ENCODE measurements at places on chromosomes 7 and 10.

DNA sequence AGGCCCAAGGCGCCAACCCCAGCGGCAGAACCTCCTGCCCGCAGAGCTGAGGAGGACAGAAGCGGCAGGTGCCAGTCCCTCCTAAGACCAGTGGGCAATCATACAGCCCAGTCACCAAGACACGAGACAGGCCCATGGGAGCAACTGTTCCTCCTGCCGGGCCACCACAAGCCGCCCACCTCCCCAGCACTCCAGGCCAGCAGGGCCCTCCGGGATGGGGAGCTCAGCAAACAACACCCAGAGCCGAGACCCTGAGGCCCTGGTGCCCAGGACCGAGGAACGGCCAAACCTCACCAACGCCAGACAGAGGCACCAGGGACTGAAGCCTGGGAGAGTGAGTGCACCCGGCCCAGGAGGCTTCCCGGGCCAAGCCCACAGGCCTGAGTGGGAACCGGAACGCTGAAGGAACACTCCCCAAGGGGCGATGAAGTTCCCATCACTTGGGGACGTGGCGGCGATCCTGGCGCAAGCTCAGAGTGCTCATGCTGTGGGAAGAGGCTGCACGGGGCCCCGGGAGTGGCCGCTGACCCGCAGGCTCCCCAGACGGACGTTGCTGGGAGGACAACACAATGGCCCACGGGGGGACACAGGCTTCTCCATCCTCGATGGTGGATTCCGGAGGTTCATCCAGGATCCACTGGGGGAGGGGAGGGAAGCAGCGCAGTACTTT lies 35.1 kb downstream of the GPER1 start:
- DNase-seq: no peak

- DNase-seq: no peak
Measured at GRCh38 chr7:69670701-69671100, 72.4 kb downstream of the AUTS2 start.

DNA sequence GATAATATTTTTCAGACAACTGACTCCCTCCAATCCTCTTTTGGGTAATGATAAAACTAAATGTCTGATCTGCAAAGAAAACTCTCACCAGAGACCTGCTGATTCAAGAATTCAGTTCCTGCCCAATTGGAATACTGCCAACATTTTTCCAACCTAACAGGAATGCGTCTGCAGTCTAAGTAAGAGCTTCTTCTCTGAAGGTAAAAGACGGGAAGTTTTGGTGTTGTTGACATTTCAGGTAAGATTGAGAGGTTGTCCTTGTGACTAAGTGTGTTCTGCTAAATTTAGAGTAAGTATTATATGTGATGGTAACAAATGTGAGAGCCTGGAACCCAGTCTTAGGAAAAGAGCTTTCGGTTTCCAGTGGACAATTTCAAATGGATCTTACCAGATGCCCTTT lies 17.6 kb downstream of the IFIT5 start:
- no peak for DNase-seq

DNA sequence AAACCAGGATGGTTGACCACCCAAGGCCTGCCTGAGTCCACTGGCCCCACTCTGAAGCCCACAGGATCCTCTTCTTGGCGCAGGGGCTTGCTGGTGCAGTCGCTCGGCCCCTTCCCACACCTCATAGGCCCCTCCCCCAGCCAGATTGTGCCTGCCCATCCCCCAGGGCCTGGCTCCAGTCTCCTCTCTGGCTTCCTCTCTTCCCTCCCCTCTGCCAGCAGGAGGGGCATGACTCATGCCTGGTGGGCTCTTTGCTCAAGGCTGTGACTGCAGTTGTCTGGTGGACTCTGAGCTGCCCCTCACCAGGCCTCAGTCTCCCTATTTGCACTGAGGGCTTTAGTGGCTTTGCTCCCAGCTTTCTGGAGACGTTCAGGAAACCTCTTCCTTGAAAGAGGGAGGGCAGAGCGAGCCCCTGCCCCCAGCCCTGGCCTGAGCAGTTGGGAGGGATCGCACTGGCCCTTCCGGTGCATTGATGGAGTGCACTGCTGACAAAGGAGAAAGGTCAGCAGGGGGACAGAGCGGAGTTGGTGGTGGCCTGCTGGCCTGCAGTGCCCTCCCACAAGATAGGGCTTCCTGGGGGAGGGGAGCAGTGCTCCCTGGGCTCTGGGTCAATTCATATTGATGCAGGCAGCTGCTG lies 60.7 kb downstream of the ZMIZ1 start:
- peak; percentile 55 for DNase-seq

- peak; percentile 40 for DNase-seq
Measured at GRCh38 chr10:124999433-125000365, 57.8 kb downstream of the ZRANB1 start.

- DNase-seq: no peak
Measured at GRCh38 chr10:69861251-69862240, 59.8 kb downstream of the COL13A1 start.

- no peak for DNase-seq
Measured at GRCh38 chr10:52563360-52563759, 209.2 kb downstream of the MBL2 start.

- no peak for DNase-seq
Measured at GRCh38 chr10:31099664-31100063, 68.0 kb upstream of the ZNF438 start.

- peak; percentile 59 for DNase-seq
Measured at GRCh38 chr10:73644015-73644743, 2.9 kb upstream of the MYOZ1 start.

DNA sequence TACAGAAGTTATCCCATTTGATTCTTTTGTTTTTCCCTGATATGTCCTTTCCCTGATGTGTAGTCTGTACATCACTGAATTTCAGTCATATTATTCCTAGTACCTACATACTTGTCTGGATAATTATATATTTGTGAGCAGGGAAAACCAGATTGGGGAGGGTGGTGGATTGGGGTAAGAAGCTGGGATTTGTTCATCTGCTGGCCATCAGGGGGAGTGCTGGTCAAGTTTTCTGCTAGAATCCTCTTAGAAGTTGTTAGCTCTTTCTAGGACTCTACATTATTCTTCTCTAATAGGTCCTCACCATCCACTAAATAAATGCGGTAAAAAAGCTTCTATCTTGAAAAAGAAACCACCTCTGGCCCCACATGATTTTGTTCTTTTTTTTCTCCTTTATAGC lies 232.7 kb upstream of the TAC1 start:
- DNase-seq: no peak

DNA sequence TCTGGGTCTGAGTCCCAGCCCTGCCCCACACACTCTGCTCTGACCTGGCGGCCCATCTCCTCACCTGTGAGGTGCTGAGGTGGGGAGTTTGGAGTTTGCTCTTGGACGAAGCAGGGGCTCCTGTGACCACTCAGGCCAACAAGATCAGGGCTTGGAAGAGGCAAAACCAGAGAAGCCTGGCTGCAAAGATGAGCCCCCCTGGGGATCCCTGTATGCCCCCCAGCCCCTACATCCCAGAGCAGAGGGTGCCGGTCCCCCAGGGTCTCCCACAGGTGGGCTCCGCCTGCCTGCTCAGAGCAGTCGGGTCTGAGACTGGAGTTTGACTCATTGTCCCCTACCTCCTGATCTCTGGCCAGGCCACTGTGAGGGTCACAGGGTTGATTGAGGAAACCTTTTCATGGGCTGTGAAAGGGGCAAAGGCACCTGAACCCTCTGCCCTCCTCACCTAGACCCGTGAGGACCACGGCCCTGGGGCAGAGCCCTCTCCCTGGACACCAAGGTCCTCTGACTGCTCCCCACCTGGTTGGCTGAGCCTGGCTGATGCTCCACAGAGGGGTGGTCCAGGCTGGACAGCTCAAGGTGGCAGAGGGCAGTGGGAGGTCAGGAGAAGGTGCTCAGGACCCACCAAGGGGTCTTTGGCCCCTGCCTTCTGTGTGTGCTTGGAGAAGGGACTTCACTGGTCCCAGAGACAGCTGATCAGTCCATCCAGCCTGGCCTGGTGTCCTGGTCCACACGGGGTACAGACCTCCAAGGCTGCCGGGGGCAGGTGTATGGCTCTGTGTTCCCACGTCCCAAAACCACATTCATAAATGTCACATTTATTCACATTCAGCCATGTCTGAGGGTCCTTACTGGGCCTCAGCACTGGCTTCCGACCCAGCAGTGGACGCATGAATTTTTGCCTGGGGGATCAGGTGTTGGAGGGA lies 9.1 kb upstream of the SCART1 start:
- no peak for DNase-seq

- no peak for DNase-seq
Measured at GRCh38 chr7:20700453-20701227, 85.2 kb downstream of the ABCB5 start.

GRCh38 chr7:103810112-103810744 lies 179.2 kb downstream of the RELN start:
- DNase-seq: no peak

GRCh38 chr10:31606841-31607240 lies 287.8 kb downstream of the ZEB1 start:
- no peak for DNase-seq

GRCh38 chr7:158881731-158882130 lies 25.4 kb downstream of the DYNC2I1 start:
- DNase-seq: no peak

DNA sequence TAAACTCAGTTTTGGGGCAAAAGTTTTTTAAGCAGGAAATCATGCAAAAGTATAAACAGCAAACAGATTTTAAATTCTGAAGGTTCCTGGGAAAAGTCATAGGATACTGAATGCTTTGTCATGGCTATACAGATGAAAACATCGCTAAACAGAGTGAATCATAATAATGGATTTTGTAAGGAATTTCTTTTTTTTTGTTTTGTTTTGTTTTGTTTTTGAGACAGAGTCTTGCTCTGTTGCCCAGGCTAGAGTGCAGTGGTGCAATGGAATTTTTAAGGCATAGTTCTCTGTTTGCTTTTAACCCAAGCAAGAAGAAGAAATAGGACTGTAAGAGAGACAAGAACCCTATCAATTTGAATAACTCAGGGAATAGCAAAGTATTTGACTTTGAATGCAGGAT lies 285.3 kb downstream of the NRG3 start:
- no peak for DNase-seq

DNA sequence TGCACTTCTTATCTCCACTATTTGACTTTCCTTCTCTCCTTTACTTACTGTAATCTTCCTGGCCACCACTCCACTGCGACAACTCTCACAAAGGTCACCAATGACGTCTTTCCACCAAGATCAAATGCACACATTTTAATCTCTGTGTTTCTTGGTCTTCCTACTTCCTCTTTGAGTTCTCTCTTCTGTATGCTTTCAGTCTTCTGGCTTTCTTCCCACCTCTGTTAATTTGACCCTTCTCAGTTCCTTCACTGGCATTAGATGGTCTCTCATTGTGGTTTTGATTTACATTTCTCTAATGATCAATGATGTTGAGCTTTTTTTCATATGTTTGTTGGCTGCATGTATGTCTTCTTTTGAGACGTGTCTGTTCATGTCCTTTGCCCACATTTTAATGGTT lies 31.9 kb downstream of the FAM107B start:
- no peak for DNase-seq

- no peak for DNase-seq
Measured at GRCh38 chr10:96205580-96205979, 65.8 kb downstream of the BLNK start.

DNA sequence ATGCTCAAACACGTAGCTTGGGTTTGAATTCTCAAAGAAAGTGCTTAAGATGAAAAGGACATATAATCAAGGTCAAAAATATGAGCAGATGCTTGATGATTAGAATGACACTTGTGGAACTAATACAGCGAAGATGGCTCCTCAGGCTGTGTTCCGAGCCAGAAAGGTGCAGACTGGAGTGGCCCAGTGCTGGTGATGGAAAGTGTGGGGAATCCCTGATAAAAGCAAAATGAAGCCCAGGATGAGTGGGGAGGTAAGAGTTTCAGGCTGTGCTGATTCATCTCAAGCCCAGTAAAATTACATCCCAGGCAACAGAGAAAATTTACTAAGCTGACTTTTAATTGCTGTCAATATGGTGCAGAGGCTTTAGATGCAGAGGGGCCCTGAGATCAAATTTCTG lies 77.8 kb upstream of the IKZF1 start:
- no peak for DNase-seq

- DNase-seq: no peak
Measured at GRCh38 chr10:110860576-110861241, 11.0 kb upstream of the PDCD4 start.

- DNase-seq: no peak
Measured at GRCh38 chr7:34762764-34763163, 104.7 kb downstream of the NPSR1 start.

DNA sequence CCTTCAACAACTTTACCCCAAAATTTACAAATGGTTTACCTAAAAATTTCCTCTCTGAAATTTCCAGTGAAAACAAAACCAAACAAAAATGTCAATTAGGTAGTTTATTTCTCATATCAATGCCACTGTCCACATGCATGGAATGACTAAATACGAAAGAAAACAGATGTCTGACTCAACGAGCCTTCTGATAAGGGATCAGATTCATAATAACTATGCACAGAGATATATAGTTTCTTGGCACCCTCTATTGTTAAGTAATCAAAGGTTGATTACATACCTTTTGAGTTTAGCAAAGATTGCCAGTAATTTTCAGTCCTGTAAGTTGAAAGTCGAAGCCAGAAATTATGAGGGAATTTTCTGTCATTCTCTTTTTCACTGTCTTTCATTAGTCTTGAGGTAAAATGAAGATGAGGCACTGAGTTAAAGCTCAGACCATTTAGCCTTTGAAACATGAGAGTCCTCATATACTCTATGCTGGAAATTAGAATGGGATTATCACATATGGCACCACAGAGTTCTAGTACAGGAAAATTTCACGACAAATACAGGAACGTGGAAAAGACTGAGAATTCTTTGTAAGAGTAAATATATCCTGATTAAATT lies 519.1 kb upstream of the ANKRD30A start:
- no peak for DNase-seq

DNA sequence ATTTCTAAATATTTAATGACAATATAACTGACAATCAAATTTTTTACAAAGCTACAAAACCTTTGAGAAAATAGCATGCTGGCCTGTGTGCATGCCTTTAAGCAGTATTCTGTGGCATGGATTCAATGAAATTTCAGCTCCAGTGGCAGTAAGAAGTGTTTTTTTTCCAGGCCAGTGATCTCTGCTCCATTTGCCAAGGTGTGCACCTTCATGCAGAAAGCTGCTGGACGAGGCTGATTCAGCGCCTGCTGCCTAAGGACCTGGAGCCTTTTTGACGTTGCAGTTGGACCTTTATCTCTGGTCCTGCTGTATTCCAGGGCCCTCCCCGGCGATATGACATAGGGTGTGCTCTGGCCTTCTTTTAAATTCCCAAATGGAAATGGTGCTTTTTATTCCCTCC lies 26.6 kb downstream of the VWC2 start:
- no peak for DNase-seq

DNA sequence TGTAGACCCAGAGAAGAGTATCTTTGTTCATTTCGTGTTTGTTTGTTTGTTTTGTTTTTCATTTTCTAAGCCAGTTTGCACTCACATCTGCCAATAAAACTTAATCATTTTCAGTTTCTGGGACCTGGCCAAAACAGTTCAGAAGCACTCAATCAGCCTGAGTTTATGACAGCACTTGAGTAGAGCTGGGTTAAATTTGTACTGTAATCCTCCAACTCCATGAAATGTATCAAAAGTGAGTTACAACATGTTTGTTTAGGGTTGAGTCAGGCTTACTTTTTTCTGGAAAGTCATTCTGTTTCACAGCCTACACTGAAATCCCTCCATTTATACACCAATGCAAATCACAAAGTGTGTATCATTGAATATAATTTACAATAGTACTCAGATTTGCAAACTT lies 91.9 kb downstream of the ZWINT start:
- no peak for DNase-seq

GRCh38 chr7:71613313-71613712 lies 481.4 kb downstream of the GALNT17 start:
- no peak for DNase-seq

GRCh38 chr7:121480566-121481335 lies 84.6 kb upstream of the FAM3C start:
- no peak for DNase-seq
